ENCODE measurements at places on chromosomes 4 and X. TPM values are rescaled to one million over a fixed set of nuclear protein-coding genes. Genes with fewer than 3 reads are reported as not detected.

Gene TCEAL2
- polyA plus RNA-seq: not detected

Gene CLCN3
- polyA plus RNA-seq: 10.7 TPM

Gene SMIM10
- 1.5 TPM for polyA plus RNA-seq

Gene DTHD1
- not detected for polyA plus RNA-seq

Gene TCP11X2
- not detected for polyA plus RNA-seq

Gene NUDT9
- 19.4 TPM for polyA plus RNA-seq

Gene PPP2R2C
- polyA plus RNA-seq: not detected

Gene RTL3
- not detected for polyA plus RNA-seq

Gene APLN
- not detected for polyA plus RNA-seq

Gene PDGFC
- polyA plus RNA-seq: 0.17 TPM

Gene GRPR
- not detected for polyA plus RNA-seq

Gene RNF150
- not detected for polyA plus RNA-seq

Gene SCD5
- not detected for polyA plus RNA-seq

Gene SLC6A14
- not detected for polyA plus RNA-seq

Gene CPE
- not detected for polyA plus RNA-seq

Gene PRSS12
- polyA plus RNA-seq: 0.06 TPM

Gene ZNF157
- polyA plus RNA-seq: not detected

Gene NWD2
- not detected for polyA plus RNA-seq

Gene LRIT3
- not detected for polyA plus RNA-seq

Gene MTNR1A
- not detected for polyA plus RNA-seq

Gene PRKG2
- 0.14 TPM for polyA plus RNA-seq

Gene EGF
- polyA plus RNA-seq: 0.44 TPM

Gene P2RY8
- 265 TPM for polyA plus RNA-seq

Gene PNMA3
- polyA plus RNA-seq: not detected

Gene PAQR3
- polyA plus RNA-seq: 8.2 TPM

Gene CT45A5
- polyA plus RNA-seq: not detected

Gene SLC7A11
- polyA plus RNA-seq: not detected

Gene ZFP92
- polyA plus RNA-seq: 0.09 TPM

Gene MAGEA2B
- polyA plus RNA-seq: not detected

Gene NR0B1
- not detected for polyA plus RNA-seq

Gene HELT
- not detected for polyA plus RNA-seq

Gene INTS6L
- 5.7 TPM for polyA plus RNA-seq

Gene MAGEA9B
- polyA plus RNA-seq: not detected

Gene PDLIM3
- not detected for polyA plus RNA-seq

Gene SLC30A9
- polyA plus RNA-seq: 35.3 TPM

Gene PLXNB3
- not detected for polyA plus RNA-seq

Gene PDCL2
- polyA plus RNA-seq: not detected

Gene TCEAL5
- polyA plus RNA-seq: not detected

Gene BGN
- polyA plus RNA-seq: not detected
